ENCODE measurements at places on chromosomes 7 and 10. TPM values are rescaled to one million over a fixed set of nuclear protein-coding genes. Genes with fewer than 3 reads are reported as not detected.

DNA sequence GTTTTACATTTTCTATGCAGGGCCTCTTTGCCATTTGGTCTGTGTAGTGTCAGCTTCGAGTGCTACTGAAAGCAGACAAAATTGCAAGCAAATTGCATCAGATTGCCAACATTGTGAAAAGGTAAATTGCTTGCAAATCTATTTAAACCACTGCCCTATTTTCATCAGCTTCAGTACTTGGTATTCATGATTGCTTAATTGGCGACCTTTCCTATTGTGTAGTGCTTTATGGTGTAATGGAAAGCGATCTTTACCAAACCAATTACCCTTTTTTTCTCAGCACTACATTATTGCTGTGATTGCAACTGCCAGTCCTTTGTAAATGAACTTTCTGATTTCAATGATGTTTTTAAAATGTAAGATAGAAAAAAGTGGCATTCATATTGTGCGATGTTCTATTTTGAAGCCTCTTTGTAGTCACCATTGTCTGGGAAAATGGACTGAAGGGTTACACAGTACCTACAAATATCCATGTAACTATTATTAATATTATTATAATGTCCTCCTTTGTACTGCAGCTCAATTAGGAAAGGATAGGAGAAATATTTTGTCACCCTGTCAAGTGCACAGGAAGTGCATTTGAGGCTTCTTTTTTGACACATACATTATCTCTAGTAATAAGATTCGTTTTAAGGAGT, 177.7 kb upstream of the SP8 start:
- no peak overlapping the region for H3K27ac ChIP-seq
- H3K36me3 ChIP-seq, result no peaks in the 10 kb centered on the region
- H3K4me1 ChIP-seq, result no peaks in the 10 kb centered on the region
- no peak overlapping the region for H3K4me3 ChIP-seq

DNA sequence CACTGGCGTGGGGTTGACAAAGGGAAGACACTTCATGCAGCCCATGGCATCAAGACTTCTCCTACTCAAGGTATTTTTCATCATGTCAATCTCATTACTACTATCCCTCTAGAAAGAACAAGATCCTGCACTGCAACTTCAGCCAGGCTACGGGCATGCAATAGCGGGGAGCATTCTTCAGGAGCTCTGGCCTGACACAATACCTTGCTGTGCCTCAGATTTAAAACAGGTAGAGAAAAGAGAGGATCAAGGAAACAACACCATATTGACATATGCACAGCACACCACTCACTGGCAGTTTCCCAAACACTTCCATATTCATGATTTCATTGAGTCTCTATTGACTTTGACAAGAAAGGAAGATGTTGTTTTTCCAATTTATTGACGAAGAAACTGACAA, 51.5 kb downstream of the DOCK4 start:
- no peak overlapping the region for H3K4me3 ChIP-seq
- DNase-seq, result no peak
- no peaks in the 10 kb centered on the region for H3K27me3 ChIP-seq
- H3K4me1 ChIP-seq, result no peaks in the 10 kb centered on the region

- H3K36me3 ChIP-seq, result no peaks in the 10 kb centered on the region
- no peaks in the 10 kb centered on the region for H3K4me1 ChIP-seq
- H3K4me3 ChIP-seq, result no peak overlapping the region
- H3K27ac ChIP-seq, result no peak overlapping the region
- no peak for DNase-seq
Observed at GRCh38 chr7:103593691-103594090, 147.7 kb upstream of the SLC26A5 start.

DNA sequence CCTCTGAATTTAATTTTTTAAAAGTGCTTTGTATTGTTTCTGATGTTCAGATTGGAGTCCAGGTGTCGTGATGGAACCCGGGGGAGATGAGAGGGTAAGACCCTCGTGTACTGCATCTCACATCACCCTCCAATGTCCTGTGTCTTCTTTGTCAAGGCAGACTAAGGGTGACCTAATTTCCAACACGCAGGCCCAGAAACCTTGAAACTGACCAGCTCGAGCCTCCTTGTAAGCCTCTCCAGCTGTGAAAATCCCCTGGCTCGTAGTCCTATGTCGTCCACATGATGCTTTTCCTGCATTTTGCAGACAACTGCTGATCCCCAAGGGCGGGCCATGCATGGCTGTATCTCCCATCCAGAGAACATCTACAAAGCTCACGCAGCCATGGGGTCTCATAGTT, 220.2 kb downstream of the ARHGAP12 start:
- H3K27me3 ChIP-seq, result no peaks in the 10 kb centered on the region
- H3K36me3 ChIP-seq, result no peaks in the 10 kb centered on the region
- DNase-seq, result no peak
- peaks cover 28% of the 10 kb centered on the region for H3K4me1 ChIP-seq
- H3K4me3 ChIP-seq, result no peak overlapping the region
- no peak overlapping the region for H3K27ac ChIP-seq

- H3K4me1 ChIP-seq, result no peaks in the 10 kb centered on the region
- H3K4me3 ChIP-seq, result no peak overlapping the region
- no peaks in the 10 kb centered on the region for H3K36me3 ChIP-seq
- no peak overlapping the region for H3K27ac ChIP-seq
Observed at GRCh38 chr7:4000139-4000538, 682.0 kb upstream of the FOXK1 start.

- DNase-seq, result no peak
- H3K27ac ChIP-seq, result no peak overlapping the region
- no peaks in the 10 kb centered on the region for H3K27me3 ChIP-seq
- H3K36me3 ChIP-seq, result no peaks in the 10 kb centered on the region
- H3K4me1 ChIP-seq, result no peaks in the 10 kb centered on the region
- no peak overlapping the region for H3K4me3 ChIP-seq
Observed at GRCh38 chr7:137081321-137082093, 213.1 kb downstream of the CHRM2 start.

DNA sequence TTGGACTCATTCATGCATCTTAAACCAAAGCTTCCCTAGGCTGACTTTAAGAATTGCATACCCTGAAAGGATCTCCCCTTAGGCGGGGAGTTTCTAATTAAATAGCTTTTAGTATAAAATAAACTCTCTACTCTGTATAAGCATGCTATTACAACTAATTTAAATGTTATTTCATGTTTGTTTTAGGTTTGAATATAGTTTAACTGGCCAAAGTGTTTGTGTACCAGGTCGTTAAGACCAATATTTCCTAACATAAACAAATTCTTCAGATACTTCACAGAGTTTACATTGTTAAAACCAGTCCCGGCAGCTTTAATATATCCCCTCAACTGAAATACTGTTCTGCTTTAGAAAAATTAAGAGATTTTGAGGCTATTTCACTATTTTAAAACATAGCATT, 2.3 kb downstream of the GLI3 start:
- no peak overlapping the region for H3K4me3 ChIP-seq
- H3K4me1 ChIP-seq, result peaks cover 10% of the 10 kb centered on the region
- H3K27ac ChIP-seq, result no peak overlapping the region
- DNase-seq, result no peak
- H3K27me3 ChIP-seq, result no peaks in the 10 kb centered on the region

- DNase-seq, result no peak
- H3K4me3 ChIP-seq, result no peak overlapping the region
- no peaks in the 10 kb centered on the region for H3K4me1 ChIP-seq
- no peaks in the 10 kb centered on the region for H3K36me3 ChIP-seq
- no peak overlapping the region for H3K27ac ChIP-seq
- H3K27me3 ChIP-seq, result no peaks in the 10 kb centered on the region
Observed at GRCh38 chr10:34664706-34665105, 150.4 kb downstream of the PARD3 start.

- DNase-seq, result no peak
- no peak overlapping the region for H3K27ac ChIP-seq
- no peaks in the 10 kb centered on the region for H3K36me3 ChIP-seq
- no peak overlapping the region for H3K4me3 ChIP-seq
- no peaks in the 10 kb centered on the region for H3K4me1 ChIP-seq
Observed at GRCh38 chr10:126268013-126268920, 120.0 kb downstream of the ADAM12 start.

DNA sequence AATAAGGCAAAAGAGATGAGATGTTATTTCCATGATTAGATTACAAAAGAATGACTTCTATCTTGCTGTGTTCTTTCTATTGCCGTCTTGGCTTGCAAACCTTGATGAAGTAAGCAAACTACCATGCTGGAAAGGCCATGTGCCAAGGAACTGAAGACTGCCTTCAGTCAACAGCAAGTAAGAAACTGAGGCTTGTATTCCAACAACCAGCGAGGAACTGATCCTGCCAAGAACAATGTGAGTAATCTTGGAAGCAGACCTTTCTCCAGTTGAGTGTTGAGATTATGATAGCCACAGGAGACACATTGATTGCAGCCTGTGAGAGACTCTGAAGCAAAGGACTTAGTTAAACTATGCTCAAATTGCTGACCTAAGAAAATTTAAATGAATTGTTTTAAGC, 164.6 kb upstream of the GRM3 start:
- no peak overlapping the region for H3K27ac ChIP-seq
- H3K27me3 ChIP-seq, result no peaks in the 10 kb centered on the region
- no peak for DNase-seq
- no peaks in the 10 kb centered on the region for H3K4me1 ChIP-seq

DNA sequence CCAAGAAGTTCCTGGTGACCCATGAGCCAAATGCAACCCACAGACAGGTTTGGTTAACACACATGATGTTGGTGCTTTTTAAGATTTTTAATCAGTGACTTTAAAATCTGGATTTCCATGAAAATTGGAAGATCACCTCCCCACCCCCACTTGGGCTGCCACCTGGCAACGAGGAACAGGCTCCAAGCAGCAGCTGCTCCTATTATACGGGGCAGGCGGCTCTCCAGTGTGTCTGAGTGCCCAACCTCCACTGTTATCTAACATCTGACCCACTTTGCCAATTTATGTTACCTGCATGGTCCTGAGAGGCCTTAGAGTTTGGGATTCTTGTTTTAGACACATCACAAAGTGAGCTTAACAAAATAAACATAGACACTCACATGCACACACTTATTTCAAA, 56.4 kb downstream of the SGMS1 start:
- no peak overlapping the region for H3K27ac ChIP-seq
- DNase-seq, result no peak
- no peaks in the 10 kb centered on the region for H3K27me3 ChIP-seq

DNA sequence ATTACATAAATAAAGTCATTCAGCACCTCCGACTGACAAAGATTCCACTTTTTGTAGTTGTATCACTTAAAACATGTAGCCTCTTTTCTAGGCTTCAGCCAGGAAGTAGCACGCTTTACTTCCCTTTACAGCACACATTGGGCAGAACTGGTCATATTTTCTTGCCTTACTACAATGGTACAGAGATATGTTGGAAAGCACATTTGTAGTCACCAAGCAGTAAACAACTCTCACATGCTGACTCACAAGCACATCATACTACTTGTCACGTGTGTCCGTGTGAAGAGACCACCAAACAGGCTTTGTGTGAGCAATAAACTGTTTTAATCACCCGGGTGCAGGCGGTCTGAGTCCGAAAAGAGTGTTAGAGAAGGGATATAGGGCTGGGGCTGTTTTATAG, 1071.8 kb downstream of the DNAJB9 start:
- H3K27me3 ChIP-seq, result no peaks in the 10 kb centered on the region
- DNase-seq, result no peak
- H3K27ac ChIP-seq, result no peak overlapping the region

DNA sequence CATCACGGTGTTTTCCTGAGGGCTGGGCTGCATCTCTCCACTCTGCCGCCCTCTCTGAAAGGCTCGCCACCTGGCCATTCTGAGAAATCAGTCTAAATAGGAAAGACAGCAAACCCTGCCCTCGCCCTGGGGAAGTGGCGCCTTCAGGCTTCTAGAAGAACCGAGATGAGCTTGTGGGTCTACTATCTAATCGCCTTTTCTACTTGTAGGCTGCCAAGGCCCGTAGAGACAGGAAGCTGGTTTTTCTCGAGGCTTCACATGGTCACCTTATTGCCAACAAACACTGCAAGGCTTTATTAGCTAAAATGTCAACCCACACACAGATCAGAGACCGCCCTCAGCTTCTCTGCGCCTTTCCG, 21.4 kb downstream of the LAT2 start:
- peaks cover 59% of the 10 kb centered on the region for H3K4me1 ChIP-seq
- DNase-seq, result peak; percentile 92
- H3K36me3 ChIP-seq, result peaks cover 3% of the 10 kb centered on the region
- no peak overlapping the region for H3K4me3 ChIP-seq
- H3K27ac ChIP-seq, result peak overlapping the region; percentile 83
- no peaks in the 10 kb centered on the region for H3K27me3 ChIP-seq

DNA sequence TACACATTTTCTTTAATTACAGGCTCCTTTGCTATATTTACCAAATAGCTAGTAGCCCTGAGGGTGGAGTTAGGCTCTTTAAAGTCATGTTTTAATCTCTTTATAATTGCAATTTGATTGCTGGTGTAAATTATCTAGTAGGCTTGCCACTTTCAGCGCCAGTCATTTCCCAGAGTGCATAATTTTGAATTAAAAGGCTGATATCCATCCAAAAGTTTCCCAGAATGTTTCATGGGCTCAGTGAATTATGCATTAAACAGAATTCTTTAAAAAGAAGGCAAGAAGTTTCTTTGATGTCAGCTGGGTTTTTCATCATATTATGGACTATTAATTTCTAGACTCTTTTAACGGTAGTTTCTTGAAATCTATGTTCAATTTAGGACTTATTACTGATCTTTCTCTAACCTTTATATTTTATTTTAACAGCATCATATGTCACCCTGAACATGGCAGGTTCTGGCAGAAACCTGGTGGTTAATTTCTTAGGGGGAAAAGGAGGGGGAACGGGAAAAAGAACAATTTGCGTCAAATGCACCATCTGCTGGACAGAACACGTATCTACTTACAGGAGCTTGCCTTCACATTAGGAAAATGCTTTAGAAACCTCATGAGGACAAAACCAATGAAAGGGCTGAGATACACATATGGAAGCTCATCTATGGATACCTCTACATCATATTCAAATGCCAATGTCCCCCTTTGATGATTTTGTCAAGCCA, 171.1 kb downstream of the GRM3 start:
- no peaks in the 10 kb centered on the region for H3K27me3 ChIP-seq
- no peak overlapping the region for H3K27ac ChIP-seq
- no peak overlapping the region for H3K4me3 ChIP-seq
- H3K36me3 ChIP-seq, result no peaks in the 10 kb centered on the region
- H3K4me1 ChIP-seq, result no peaks in the 10 kb centered on the region
- DNase-seq, result no peak

DNA sequence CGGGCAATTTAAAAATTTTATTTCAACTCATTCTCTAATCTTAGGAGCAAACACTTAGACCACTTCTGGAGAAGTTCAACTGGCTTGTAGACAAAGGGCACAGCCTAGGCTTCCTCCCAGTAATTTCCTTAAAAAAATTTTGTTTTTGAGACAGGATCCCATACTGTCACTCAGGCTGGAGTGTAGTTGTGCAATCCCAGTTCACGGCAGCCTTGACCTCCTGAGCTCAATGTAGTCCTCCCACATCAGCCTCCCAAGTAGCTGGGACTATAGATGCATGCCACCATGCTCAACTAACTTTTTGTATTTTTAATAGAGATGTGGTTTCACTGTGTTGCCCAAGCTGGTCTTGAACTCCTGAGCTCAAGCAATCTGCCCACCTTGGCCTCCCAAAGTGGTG, 38.4 kb downstream of the BAMBI start:
- no peak for DNase-seq
- no peaks in the 10 kb centered on the region for H3K36me3 ChIP-seq
- H3K27me3 ChIP-seq, result peaks cover 3% of the 10 kb centered on the region
- H3K4me3 ChIP-seq, result no peak overlapping the region
- no peaks in the 10 kb centered on the region for H3K4me1 ChIP-seq

GRCh38 chr7:127525866-127526480, 59.4 kb downstream of the GCC1 start:
- H3K27ac ChIP-seq, result no peak overlapping the region
- H3K36me3 ChIP-seq, result no peaks in the 10 kb centered on the region
- H3K4me3 ChIP-seq, result no peak overlapping the region
- H3K4me1 ChIP-seq, result no peaks in the 10 kb centered on the region
- DNase-seq, result no peak

The ZNF722 gene
- total RNA-seq, result not detected

The VSTM4 gene
- not detected for total RNA-seq

The TAS2R41 gene
- total RNA-seq, result not detected

The TMEM236 gene
- 0.27 TPM for total RNA-seq

The PIK3CG gene
- 44.8 TPM for total RNA-seq

The TTYH3 gene
- 45.5 TPM for total RNA-seq

The BTBD16 gene
- not detected for total RNA-seq

Data from B cell (primary cell).